ENCODE measurements at places on chromosomes 12 and 14.

DNA sequence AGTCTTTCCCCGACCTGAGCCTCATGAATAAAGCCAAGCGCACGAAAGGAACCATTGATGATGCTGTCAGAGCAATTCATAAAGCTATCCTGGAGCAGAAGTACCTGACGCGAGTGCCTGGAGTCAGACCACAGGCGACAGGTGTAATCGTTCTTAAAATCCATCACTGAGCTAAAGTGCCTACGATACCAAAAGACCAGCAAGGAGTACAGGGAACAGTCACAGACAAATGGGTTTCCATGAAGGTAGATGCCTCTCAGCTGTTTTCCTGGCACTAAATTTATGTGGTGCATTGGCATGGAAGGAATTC lies 1.4 kb upstream of the PCED1B start:
- no peak for DNase-seq

DNA sequence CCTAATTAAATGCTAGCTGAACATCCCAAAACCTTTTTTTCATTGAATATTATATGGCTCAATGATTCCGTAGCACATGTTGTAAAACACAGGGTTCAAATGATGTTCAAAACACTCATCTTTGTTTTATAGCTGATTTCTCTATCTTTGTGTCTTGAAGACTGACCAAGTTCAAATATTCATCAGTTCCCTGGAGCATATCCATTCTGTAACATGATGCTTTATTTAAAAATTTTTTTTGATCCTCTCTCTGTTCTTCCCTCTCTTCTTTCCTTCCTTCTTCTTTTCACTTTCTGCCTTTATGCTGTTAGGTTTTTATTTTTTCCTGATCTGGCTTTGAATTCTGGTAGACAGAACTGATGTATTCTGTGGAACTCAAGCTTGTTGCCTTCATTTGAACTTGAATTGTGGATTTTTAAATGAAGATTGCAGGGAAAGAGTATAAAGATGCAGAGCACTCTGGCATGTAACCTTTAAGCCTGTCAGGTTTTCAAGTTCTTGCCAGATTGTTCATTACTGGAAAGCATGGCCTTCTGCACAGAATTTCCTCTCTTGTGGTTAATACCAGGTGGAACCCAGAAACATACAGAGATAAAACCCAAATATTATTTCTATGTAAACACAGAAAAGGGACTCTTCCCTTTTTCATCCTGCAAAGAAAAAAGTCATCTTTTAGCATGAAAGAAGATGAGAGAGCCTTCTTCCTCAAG lies 39.5 kb downstream of the PROX2 start:
- no peak for DNase-seq

GRCh38 chr12:1083889-1084262 lies 92.9 kb downstream of the ERC1 start:
- DNase-seq: no peak

DNA sequence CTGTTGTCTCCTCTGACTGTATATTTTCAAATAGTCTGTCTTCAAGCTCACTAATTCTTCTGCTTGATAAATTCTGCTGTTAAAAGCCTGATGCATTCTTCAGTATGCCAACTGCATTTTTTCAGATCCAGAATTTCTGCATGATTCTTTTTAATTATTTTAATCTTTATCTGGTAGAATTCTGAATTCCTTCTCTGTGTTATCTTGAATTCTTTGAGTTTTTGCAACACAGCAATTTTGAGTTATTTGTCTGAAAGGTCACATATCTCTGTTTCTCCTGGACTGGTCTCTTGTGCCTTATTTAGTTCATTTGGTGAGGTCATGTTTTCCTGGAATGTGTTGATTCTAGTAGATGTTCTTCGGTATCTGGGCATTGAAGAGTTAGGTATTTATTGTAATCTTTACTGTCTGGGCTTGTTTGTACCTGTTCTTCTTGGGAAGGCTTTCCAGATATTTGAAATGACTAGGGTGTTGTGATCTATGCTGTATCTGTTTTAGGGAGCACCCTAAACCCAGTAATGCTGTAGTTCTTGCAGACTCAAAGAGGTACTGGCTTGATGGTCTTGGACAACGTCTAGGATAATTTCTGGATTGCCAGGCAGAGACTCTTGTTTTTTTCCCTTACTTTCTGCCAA lies 193.8 kb upstream of the NPAS3 start:
- DNase-seq: no peak

- DNase-seq: no peak
Measured at GRCh38 chr14:21201732-21202462, 46.0 kb upstream of the OR5AU1 start.

DNA sequence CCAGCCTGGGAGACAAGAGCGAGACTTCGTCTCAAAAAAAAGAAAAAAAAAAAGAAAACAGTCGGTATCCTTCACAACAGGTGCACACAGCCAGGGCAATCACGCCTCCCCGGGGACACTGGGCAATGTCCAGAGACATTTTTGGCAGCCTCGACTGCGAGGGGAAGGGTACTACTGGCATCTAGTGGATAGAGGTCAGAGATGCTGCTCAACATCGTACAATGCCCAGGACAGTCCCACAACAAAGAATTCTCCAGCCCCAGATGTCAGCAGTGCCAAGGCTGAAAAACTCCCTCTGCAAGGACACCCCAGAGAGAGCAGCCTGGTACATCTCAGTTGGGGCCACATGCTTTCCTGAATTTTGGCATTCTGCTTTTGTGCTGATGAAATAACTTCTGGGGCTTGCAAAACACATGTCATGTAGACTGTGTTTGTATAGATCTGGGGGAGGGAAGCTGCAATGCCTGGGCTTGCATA lies 21.5 kb downstream of the ALDH2 start:
- no peak for DNase-seq

DNA sequence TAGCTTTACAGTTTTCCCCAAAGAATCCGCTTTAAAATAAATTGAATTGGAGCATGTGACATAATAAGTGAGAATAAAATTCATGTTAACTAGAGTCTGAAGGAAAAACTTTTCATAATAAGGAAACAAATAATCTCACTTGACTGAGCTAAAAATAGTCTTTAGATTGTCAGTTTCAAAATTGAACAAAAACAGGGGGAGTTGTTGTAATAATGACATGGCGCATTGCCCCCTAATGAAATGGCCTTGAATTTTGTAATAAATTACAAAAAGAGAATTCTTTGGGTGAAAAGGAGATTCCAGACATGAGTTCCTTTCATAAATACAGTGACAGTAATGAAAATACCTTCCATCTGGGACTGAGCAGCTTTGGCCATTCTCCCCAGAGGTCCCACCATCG lies 178.6 kb downstream of the EFCAB11 start:
- DNase-seq: no peak

- no peak for DNase-seq
Measured at GRCh38 chr12:117875744-117876435, 92.9 kb downstream of the KSR2 start.

GRCh38 chr14:90349739-90350138 lies 18.0 kb upstream of the NRDE2 start:
- DNase-seq: no peak

- DNase-seq: no peak
Measured at GRCh38 chr14:104221636-104222369, 83.4 kb downstream of the KIF26A start.

DNA sequence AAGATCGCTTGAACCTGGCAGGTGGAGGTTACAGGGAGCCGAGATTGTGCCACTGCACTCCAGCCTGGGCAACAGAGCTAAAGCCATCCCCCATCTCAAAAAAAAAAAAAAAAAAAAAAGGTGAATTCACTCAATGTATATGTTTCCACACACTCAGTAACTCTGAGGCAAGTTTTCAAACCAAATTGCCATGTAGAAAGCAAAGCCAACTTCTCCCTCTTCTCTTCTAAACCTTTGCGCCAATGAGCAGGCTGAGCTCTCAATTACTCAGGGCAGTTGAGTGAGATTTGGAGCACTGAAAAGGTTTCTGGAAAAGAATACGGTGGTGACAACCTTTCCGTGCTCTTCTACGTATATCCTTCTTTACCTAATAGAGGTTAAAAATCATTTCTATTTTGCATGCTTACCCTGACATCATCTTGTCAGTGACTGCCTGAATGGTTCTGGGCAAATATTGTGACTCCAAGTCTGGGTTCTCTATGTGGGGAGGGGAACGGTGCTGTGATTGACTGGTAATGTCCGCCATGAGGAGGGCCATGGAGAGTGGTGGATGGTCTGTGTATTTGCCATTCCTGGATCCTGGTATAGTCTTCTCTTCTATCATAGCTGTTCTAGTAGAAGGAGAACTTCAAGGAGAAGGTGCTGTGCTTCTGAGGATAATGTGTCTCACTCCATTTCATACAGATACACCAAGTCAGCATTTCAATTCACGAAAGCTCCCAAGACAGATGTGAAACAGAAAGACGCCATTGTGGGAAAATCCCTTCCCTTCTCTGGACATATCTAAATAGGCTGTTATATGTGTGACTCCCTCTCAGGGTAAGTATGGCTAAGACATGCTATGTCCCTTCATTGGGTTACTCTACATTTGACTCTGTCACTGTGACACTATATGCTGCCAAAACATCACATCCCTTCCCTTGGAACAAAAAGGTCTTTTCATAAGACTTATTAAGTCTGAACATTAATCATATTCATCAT lies 46.2 kb upstream of the MED13L start:
- DNase-seq: no peak

DNA sequence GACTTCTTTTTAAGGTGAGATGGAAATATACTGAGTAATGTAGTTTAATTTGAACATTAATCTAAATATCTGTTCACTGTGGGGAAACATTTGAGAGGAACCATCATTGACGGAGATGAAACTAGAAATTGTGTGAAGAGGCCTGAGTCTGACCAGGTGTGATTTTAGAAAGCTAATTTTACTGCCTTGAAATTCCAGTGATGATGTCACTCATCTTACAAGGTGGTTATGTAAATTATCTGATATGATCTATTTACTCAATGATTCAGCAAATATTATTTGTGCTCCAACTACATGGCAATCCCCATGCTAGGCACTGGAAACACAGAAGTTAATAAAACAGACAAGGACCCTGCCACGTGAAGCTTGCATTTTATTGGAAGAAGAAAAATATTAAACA lies 435.7 kb upstream of the DCN start:
- DNase-seq: no peak

GRCh38 chr12:83769151-83769550 lies 1082.4 kb downstream of the TMTC2 start:
- DNase-seq: no peak

- DNase-seq: no peak
Measured at GRCh38 chr14:99348816-99349614, 77.0 kb upstream of the BCL11B start.

DNA sequence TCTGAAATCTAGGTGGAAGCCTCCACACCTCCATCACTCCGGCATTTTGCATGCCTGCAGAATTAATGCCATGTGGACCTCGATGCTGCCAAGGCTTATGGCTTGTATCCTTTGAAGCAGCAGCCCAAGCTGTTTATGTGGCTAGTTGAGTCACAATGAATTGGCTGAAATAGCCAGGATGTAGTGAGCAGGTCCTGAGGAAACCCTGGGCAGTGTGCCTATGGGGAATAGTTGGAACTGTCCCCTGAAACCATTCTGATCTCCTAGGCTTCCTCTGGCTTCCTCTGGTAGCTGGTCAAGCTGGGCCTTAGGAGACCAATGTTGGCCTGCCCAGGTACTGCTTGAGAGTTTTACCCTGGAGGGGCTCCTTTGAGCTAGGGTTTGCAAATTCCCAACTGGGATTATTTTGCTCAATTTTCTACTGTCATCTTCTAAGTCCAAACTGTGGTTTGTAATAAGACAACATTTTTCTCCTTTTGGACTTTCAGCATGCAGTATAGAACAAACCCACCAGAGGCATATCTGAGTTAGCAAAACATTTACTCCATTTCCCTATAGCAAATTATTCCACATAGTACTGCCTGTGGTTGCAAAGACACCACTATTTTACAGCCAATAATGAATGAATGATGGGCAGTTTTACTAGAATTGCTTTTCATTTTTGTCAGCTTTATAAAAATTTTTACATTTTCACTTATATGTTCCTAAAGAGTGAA lies 85.1 kb upstream of the AMIGO2 start:
- DNase-seq: no peak

DNA sequence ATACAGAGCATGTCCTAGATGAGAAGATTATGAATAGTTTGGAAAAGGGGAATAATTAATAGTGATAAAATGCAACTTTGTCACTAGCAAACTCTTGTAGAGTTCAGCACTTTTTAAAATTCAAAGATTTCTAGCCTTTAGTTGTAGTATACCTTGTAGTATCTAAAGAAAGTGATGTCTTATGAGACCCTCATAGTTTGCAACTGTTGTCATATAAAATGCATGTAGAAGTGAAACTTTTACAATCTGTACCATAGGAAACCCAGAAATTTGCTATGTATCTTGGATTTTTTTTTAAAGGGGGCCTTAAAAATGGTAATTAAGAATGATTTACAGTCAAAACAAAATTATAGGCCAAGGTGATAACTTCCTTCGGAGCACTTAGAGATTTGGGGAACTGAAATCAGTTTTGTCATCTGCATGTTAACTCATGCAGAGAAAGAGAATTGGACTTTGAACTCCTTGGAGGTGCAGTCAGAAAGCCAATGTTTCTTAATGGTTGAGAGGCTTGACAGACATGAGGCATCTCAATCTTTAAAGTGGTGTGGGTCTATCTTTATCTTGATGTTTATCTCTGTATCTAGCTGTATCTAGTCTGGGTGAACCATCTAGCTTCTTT lies 1.3 kb downstream of the LRRK2 start:
- DNase-seq: no peak

DNA sequence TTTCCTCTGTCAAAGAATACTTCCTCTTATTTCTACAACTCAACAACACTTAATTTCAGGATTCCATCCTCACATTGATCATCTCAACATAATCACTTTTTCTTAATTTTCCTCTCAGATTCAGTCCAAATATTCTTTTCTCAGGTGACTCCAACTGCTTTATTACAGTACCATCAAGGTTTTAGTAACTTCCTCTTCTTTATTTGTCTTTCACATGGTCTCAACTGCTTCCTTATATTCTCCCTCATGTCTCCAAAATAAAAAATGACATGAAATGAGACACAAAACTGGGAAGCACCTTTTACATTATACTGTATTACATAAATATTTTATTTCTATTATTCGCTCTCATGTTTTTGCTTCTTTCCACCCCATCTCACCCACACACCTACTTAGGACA lies 55.5 kb downstream of the PPP2R5E start:
- no peak for DNase-seq

DNA sequence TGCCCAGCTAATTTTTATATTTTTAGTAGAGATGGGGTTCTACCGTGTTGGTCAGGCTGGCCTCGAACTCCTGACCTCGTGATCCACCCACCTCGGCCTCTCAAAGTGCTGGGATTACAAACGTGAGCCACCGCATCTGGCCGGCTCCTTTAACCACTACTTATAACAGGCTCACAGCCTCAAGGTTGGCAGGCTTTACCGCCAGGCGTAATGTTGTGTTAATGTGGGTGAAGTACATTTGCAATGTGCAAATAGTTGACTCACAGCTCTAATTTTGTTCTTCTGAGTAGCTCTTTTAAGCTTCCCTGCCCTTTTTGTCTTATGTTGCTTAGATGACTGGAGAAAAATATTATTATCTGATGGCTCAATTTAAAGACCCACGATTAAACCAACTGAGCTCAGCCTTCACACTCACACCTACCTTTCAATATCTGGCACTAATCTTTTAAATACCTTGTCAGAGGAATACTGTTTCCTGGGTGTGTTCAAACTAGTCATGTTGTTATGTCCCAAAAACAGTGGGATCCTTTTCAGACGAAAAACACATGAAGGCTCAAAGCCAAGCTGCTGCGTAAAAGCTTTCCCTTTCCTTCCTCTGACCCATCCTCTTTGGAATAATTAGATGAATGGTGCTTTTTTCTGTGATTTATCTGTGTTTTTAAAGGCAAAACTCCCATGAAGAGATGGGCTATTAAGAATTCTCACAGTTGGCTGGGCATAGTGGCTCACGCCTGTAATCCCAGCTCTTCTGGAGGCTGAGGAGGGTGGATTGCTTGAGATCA lies 57.2 kb upstream of the USP44 start:
- no peak for DNase-seq

All from activated CD4-positive, alpha-beta T cell treated with anti-CD3 and anti-CD28 coated beads, Interleukin-2, amount 50 U/mL, for 24 hours (primary cell).